ENCODE measurements at places on chromosomes 6 and 20. TPM values are rescaled to one million over a fixed set of nuclear protein-coding genes. Genes with fewer than 3 reads are reported as not detected.
A peak's percentile ranks its signal among the peaks of the same experiment; 100 is the strongest.

SRXN1 gene
- total RNA-seq = 21.1 TPM

DNA sequence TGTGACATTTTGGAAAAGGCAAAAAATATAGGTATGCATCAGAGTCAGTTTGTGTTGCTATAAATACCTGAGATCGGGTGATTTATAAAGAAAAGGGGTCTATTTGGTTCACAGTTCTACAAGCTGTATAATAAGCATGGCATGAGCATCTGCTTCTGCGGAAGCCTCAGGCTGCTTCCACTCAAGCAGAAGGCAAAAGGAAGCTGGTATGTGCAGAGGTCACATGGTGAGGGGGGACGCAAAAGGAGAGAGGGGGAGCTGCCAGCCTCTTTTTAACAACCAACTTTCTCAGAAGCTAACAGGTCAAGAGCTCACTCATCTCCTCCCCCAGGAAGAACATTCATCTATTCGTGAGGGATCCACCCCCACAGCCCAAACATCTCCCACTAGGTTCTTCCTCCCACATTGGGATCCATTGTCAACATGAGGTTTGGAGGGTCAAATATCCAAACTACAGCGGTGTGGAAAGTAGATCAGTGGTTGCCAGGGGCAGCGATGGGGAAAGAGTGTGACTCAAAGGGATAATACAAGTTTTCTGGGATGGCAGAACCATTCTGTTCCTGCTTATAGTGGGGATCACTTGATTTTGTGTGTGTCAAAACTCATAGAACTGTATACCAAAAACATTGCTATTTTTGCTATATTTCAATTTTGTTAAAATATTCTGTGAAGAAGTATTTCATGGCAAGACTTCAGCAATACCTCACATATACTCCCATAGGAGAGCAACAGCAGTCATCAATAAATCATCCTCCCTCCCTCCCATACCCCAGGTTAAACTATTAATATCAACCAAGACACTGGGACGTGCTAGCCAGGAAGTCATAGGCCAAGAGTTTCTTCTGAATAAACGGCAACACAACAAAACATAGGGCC is 9.9 kb upstream of the FAM50B start:
- DNase-seq = no peak

DNA sequence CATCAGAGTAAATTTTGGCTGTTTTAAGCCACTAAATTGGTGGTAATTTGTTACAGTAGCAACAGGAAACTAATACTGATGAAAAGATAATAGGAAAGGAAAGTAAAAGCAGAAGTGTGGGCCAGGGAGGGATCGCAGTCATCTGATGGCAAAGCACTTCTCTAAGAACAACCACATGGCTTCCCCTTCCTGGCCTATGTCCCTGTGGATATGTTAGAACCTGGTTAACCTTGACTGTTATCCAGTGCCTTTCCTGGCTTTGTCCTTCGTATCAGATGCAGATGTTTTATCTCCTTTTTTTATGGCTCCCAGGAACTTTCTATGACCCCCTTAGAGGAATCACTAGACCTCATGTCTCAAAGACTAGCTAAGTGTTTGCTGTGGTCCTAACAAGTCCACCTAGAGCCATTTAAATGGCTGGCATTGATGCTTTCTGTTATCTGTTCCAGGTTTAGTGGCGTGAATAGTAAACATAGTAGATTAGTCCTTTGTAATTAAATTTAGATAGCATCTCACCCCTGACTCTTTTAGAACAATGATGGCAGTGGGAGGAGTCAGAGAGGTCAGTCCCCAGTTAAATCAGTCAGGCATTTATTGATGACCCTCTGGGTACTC is 79.2 kb upstream of the PHACTR2 start:
- no peak for DNase-seq

RAE1 gene
- total RNA-seq = 13.8 TPM

DNA sequence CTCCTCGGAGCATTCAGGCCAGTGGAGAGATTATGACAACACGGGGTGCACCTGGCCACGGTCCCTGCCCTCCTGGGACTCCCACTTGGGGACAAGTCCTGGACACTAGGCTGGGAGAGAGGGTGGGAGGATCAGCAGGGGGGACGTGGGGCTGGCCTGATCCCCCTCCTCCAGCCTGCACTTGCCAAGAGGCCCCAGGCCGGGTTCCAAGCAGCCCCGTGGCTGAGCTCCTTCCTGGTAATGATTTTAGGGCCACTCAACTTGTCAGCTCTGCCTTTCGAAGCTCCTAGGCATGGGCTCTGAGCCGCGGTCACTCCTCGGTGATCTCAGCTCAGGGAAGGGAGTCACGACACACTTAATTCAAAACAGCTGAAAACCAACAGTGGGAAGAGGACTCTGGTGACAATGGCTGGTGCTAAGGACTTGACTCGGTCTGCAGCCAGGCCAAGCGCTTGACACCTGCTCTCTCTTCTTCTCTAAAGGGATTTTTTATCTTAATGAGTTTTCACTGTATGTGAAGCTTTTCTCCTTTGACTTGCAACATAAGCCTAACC is 161.7 kb downstream of the BMP7 start:
- DNase-seq = no peak

DNA sequence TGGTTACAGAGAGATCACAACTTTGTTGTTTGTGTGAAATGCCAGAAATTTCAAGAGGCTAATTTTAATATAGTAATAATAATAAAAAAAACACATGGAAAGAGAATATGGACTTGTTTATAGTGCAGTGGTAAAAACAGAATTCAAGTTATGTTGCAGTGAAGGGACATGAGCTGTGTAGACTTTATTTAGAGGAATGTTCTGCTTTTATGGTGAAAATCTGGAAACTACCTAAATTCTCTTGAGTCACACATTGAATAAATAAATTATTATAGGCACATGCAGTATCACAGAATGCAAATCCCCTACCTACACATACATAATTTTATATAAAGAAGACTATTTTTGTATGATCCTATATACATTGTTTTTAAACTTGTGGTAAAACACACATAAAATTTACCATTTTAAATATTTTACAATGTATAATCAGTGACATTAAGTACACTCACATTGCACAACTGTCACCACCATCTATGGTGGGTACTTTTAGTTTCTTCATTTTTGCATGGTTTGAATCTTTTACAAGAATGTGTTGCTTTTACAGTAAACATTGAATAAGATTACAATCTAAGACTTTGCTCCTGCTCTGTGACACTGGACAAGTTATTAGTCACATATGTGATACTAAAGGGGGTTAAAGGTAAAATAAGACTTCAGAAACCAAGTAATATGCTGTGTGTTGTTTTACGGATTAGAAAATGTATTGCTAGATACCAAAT is 107.4 kb downstream of the B3GAT2 start:
- no peak for DNase-seq

CLDN20 gene
- not detected for total RNA-seq

DNA sequence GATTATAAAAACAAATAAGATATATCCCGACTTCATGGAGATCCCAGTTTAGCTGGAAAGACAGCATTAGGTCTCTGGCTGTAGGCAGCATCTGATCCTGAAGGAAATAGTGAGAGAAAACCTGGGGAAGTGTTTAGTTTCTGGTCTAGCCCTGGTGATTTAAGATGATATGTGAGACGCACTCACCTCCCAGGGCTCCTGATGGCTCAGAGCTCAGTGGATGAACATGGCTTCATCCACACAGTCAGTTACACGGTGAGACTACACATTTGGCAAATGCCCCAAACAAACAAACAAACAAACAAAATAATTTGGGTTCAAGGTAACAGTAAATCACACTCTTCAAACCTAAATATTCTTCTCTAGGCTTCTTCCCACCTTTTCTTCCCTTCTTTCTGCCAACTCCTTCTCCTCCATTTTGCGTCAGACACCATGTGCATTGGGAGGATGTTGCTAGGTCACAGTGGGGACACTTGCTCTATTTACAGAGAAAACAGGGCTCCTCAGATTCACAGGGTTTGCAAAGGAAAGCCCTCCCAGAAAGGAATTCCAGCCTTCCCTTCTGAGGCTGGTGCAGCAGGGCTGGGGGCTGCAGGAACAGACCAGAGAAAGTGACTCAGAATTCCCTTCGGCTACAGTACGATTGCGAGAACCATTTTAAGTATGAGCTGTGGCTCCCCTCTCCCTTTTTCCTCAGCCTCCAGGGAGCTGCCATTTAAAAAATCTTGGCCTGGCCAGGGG is 59.6 kb upstream of the SALL4 start:
- DNase-seq = no peak

DNA sequence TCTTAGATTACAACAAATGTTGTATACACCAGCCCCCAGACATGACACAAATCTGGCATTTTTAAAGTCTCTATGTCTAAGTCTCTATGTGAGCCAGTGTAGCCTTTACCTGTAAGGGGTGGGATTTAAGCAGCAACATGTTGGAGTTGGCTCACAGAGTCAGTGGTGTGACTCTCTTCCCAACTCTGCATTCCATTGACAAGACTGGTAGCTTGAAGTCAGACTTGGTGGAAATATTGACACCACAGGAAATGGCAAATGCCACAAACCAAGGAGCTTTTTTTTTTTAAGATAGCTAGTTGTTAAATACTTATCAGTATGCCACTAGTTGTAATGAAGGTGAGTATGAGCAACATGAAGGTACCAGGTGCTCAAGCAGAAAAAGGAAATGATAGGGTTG is 103.1 kb upstream of the SMLR1 start:
- no peak for DNase-seq

DNA sequence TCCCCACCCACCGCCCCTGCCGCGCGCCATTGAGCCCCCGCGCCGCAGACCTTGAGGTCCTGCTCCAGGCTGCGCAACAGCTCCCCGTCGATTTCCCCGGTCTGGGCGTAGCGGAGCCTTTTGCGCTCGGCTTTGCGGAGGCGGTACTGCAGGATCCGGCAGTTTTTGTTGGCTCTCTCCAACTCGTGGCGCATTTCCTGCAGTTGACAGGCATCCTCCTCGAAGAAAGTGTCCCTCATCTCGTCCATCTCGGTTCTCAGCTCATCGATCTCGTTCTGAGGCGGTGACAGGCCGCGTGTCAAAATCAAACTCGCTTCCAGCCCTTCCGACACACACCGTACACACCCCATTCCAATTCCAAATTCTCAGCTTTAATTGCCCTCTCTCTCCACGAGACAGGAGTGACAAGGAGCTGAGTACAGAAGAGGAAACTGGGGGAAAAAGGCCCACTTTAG is 4.3 kb downstream of the MTCL3 start:
- no peak for DNase-seq

- no peak for DNase-seq
These were observed 38.6 kb upstream of the NXT1 start for GRCh38 chr20:23311947-23312506.

DNA sequence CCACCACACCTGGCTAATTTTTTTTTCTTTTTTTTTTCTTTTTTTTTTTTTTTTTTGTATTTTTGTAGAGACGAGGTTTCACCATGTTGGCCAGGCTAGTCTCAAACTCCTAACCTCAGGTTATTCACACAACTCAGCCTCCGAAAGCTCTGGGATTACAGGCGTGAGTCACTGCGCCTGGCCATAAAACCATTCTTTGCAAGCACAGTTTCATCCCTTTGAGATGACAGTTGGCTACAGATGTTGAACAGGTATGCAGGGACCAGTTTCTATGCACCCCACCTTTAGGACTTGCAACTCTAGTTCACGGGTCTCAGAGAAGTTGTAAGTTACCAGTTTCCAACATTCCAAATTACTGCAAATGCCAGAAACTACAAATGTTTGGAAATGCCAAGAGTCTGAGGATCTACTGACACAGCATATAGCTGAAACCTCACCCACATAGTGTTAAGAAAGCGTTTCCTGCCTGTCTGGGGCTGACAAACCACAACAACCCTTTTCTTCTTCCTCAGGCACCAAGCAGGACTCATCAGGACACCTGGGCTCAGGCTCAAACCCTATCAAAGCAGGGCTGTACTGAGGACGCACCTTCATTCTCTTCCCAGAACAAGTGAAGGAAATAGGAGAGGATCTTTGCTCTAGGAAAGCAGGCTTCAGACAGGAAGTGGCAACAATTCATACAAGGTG is 22.9 kb downstream of the ARHGAP18 start:
- no peak for DNase-seq

ENPP5 gene
- total RNA-seq = 2.2 TPM

GRCh38 chr6:31497531-31498476 is at the start of gene MICB:
Gene MICB (plus strand): TSS chr6:31498145. CDS start chr6:31498194, 49 bp downstream.
- DNase-seq = peak; percentile 77

DNA sequence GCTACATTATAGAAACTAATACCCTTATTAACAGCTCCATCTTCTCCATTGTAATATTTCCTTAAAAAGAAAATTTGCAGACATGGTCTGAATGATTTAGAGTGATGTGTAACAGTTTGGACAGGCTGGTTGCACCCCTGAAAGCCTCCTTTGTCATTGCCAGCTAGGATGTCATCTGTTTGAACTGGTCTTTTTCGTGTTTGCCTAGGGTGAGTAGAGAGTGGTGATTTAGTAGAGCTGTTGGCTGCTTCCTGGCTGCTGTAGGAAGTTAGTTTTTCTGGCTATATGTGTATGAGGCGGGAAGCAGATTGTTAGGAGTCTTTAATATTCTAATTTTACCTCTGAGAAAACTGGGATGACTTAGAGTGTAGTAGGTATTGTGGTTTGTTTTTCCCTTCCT is 101.1 kb downstream of the ZFAND3 start:
- no peak for DNase-seq

PPP1R16B gene
- 3.7 TPM for total RNA-seq

DNA sequence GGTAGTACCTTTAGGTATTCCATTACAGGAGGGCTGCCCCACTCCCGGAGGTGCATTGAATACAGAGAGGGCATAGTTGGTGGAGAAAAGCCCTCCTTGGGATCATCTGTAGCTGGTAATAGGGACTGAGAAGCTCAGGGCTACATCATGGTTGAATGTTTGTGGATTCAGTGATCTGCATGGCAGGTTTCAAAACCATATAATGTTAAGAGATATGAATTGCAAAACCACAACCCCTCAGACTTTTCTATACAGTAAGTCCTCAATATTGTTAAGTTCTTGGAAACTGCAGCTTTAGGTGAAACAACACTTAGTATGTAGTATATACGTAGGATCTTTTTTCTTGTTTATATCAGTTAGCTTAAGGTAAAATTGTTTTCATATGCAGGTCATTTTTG is 11.3 kb downstream of the TULP4 start:
- DNase-seq = no peak

SDC4 gene
- 337 TPM for total RNA-seq

DNA sequence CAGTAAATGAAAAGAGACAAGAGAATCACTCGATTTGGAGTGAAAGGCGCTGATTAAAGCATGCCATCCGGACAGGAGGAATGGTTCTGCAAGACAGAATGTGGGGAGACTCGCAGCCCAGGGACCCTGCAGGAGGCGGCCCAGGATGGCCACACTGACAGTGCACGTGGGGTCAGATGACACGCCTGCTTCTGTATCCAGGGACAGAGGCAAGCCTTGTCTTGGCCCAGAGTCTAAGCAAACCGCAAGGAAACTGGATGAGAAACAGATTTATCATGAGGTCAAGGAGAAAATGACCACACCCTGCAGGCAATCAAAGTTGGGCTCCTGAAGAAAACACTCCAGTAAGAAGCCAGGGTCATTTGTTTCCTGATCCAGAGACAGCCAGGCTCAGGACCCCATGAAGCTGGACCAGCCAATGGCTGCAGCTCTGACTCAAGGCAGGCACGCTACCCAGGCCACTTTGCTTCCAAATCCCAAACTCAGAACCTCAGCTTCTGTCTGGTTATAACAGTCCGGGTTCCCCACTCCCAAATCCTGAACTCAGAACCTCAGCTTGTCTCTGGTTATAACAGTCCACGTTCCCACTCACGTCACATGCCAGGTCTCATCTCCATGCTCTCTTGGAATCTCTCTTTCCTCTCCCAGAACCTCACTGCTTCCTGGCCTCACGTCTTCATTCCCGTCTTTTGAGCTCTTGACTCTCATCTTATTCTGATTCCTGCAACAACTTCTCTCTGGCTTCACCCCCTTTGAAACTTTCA is 144.9 kb upstream of the THBS2 start:
- DNase-seq = no peak

GRCh38 chr6:169427856-169428255 is 174.2 kb upstream of the THBS2 start:
- no peak for DNase-seq

- peak; percentile 44 for DNase-seq
These were observed 2.6 kb downstream of the MGME1 start for GRCh38 chr20:17971300-17972013.

All from breast epithelium (tissue), 4 donors.